ENCODE measurements at places on chromosomes 3 and 15.

DNA sequence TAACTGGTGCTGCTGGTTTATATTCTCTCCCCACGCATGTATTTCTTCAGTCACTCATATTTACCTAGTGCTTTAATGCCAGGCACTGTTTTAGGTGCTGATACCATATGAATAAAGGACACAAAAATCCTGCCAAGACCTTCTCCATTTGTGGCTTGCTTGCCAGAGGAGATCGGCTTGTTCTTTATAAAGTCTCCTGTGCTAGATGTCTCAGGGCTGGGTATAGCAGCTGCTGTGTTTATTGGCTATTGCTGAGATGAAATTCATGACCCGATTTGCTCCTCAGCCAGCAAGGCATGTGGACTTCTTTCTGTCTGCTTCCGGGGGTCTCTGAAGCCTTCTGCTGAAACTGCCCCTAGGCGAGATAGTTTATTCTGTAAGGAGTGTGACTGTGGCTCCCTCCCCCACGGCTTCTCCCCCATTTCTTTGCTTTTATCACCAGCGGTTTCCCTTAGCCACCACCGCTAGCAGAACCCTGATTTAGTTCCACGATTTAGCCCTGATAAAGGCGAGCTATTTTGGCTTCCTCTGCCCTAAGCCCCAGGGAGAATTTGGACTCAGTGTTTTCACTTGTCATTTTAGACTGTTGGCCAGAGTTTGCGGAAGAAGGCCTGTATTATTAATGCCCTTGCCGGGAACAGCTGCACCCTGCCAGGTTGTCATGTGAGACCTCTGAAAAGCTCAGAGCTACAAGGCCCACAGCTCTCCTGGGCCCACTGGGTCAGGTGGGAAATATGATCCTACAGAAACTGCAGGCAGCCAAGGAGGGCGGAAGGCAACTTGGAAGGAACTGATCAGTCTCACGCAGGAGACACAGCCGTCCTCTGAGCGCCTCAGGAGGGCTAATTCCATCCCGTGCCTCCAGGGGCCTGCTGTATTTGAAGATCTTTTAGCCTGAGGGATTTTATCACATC, 46.8 kb downstream of the ST6GAL1 start:
- peak; percentile 81 for DNase-seq

GRCh38 chr15:56586206-56586605, 121.3 kb upstream of the MNS1 start:
- no peak for DNase-seq

DNA sequence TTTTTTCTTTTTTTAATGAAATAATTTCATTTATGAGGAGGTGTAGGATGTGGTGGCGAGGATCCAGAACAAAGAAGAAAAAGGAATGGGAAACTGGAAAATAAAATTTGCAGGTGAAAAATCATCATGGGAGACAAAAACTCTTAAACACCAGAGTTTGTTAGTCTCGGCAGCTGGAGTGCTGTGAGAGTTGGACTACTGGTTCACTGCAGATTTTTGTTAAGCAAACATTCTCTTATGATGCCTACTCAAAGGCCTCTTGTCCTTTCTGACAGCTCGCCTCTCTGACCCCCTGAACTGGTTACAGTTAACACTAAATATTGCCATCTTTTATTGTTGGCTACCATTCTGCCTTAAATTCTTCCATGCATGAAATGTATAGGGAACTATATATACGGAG, 152.4 kb upstream of the DPH6 start:
- DNase-seq, result no peak

DNA sequence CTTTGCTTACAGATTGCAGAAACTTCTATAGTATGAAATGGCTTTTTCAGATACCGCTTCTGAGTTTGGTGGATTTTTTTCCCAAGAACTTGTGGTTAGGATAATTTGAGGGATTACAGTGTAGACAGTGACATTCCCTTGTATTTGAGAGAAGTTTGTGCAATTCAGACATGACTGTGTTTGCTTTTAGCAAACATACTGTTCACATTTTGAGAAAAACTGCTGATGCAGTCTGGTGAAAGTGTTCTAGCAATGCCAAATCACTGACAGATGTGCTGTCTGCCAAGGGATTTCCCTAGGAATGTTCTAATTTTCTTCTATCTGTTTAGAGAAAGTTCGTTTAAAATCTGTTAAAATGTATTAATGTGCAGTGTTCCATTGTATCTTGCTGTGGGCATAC, 652.6 kb downstream of the FHIT start:
- DNase-seq, result no peak

GRCh38 chr3:188431553-188431952, 277.6 kb downstream of the LPP start:
- DNase-seq, result no peak

GRCh38 chr3:36866368-36866767, 78.5 kb downstream of the TRANK1 start:
- DNase-seq, result no peak

- no peak for DNase-seq
These were observed 82.2 kb upstream of the CTDSPL start for GRCh38 chr3:37779289-37780152.
